ENCODE measurements at places on chromosomes 1 and 21.
A peak's percentile ranks its signal among the peaks of the same experiment; 100 is the strongest.

- DNase-seq = no peak
These were observed 2.5 kb upstream of the TTLL10 start for GRCh38 chr1:1171161-1171545.

- DNase-seq = peak; percentile 93
These were observed 52.6 kb upstream of the EPS8L3 start for GRCh38 chr1:109816175-109816811.

GRCh38 chr1:147892216-147892615 is 10.4 kb upstream of the GJA8 start:
- DNase-seq = no peak

GRCh38 chr1:201501812-201502510 is 5.0 kb downstream of the CSRP1 start:
- no peak for DNase-seq

- no peak for DNase-seq
These were observed 7.7 kb upstream of the SLC5A9 start for GRCh38 chr1:48214820-48215219.
